ENCODE measurements at places on chromosomes 12 and 14. TPM values are rescaled to one million over a fixed set of nuclear protein-coding genes. Genes with fewer than 3 reads are reported as not detected.

BCAT1 gene
- total RNA-seq: 10.5 TPM

SLC7A7 gene
- total RNA-seq: 20.1 TPM

DHRS2 gene
- 6.1 TPM for total RNA-seq

MMP17 gene
- 10.1 TPM for total RNA-seq

UNG gene
- total RNA-seq: 82.3 TPM

ENDOU gene
- not detected for total RNA-seq

SNX6 gene
- total RNA-seq: 73.6 TPM

TMEM179 gene
- not detected for total RNA-seq

CIDEB gene
- total RNA-seq: 0.32 TPM

AICDA gene
- 0.13 TPM for total RNA-seq

RTL1 gene
- 0.19 TPM for total RNA-seq

PRPH gene
- 2.1 TPM for total RNA-seq

AQP5 gene
- not detected for total RNA-seq

DBX2 gene
- not detected for total RNA-seq

BHLHE41 gene
- 0.71 TPM for total RNA-seq

KRT78 gene
- total RNA-seq: not detected

COCH gene
- total RNA-seq: 27.1 TPM

Data from A549 treated with GW870086 at 1 μM for 4 hours (cell line).